Camera-type eye (tissue), 1 donor: ENCODE measurements at places on chromosomes 6 and 20. TPM values are rescaled to one million over a fixed set of nuclear protein-coding genes. Genes with fewer than 3 reads are reported as not detected.

Gene HSP90AB1
- 647 TPM for total RNA-seq

Gene NKX2-2
- not detected for total RNA-seq

Gene GGTLC1
- total RNA-seq = not detected

Gene PDE10A
- 19.6 TPM for total RNA-seq

Gene TCP11
- total RNA-seq = 0.99 TPM

Gene EPB41L1
- 105 TPM for total RNA-seq

Gene TFAP2D
- total RNA-seq = 1.3 TPM
